ENCODE measurements at places on chromosomes 11 and 22.

GRCh38 chr11:75655605-75656004 lies 13.2 kb downstream of the MAP6 start:
- no peak for DNase-seq

DNA sequence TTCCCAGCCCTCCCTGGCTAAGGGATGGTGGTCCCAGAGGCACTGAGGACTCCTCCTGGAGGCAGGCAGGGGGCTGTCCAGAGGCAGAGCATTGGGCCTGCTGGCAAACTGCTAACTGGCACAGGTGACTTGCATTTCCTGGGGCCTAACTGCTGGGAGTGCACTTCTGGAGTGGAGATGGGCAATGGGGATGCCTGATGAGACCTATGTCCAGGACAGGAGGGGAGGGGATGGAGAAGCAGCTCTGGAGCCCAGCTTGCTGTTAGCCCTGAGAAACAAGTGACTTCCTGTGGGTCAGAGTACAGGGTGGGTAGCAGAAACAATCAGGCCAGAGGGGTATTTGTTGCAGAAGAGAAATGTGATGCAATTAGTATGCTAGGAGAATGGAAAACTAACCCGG lies 253.2 kb downstream of the ST3GAL4 start:
- no peak for DNase-seq

DNA sequence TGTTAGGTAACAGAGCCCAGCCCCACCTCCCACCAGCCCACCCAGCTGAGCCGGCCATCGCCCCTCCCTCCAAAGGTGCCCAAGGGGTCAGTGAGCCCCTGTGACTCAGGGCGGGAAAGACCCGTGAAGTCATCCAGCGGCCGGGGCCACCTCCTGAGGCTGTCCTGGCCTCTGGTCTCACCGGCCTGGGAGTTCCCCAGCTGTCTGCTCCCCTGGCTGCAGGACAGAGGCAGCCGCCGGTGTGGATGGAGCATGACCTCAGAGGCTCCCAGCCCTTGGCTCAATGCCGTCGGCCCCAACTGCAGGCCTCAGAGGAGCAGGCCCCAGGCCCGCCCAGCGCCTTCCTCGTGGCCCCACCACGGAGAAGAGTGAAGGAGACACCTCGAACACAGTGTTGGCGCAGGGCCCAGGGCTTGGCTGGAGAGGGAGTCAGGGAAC lies 28.7 kb downstream of the RPL3 start:
- no peak for DNase-seq

GRCh38 chr11:44709966-44710365 lies 16.8 kb upstream of the TSPAN18 start:
- no peak for DNase-seq
